ENCODE measurements at places on chromosomes 5 and 9.

DNA sequence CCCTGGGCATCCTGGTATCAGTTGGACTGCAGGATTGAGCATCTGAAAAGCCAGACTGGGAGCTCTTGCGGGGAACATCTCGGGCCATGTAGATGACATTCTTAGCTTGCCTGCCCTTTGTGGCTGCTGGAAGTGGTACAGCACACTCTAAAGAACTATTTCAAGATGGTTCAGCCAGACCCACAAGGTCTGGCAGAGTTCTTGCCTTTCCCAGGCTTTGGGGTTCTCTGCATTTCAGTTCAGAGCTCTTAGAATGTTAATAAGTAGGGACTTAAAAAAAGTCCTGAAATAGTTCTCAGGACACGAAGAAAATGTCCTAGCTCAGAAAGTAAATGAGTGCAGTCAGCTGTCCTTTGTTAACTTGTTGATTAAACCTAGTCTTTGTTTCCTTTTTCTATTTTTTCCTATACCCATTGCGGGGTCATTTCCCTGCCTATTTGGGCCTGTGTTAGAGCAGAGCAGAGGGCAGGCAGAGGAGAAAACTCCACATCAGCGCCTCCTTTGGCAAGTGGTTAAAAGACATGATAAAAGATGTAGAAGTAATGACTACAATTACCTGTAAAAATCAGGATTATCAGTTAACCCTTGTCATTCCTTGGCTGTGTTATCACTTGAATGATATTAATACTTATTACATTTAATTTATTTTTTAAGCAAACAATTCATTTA, 291.5 kb downstream of the ZSWIM6 start:
- DNase-seq = no peak

- no peak for DNase-seq
Observed at GRCh38 chr5:97276474-97277120, 93.5 kb upstream of the RIOK2 start.

GRCh38 chr5:67957374-67957773, 258.2 kb upstream of the PIK3R1 start:
- DNase-seq = no peak

GRCh38 chr5:138557677-138558076, 14.6 kb upstream of the ETF1 start:
- DNase-seq = no peak

- no peak for DNase-seq
Observed at GRCh38 chr5:124730381-124730780, 16.1 kb downstream of the ZNF608 start.

Data from stimulated activated CD8-positive, alpha-beta memory T cell treated with anti-CD3 and anti-CD28 coated beads, Interleukin-7, amount 100 ng/mL, for 1 hour (primary cell).